Activated T-cell treated with anti-CD3 and anti-CD28 coated beads for 24 hours (primary cell): ENCODE measurements at places on chromosomes 5 and 9.

DNA sequence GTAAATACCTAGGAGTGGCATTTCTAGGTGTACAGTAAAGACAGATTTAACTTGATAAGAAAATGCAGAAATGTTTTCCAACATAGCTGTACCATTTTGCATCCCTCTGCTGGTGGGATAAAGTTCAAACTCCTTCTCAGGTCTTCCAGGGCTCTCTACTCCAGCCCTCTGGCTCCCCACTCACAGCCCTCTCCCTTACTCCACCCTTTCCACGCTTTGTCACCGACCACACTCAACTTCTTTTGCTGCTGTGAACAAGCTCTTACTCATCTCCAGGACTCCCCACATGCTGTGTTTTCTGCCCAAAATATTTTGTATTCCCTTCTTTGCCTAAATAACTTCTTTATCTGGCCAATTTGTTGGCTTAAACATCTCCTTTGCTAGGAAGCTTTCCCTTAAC, 90.6 kb upstream of the OSMR start:
- no peak for DNase-seq

DNA sequence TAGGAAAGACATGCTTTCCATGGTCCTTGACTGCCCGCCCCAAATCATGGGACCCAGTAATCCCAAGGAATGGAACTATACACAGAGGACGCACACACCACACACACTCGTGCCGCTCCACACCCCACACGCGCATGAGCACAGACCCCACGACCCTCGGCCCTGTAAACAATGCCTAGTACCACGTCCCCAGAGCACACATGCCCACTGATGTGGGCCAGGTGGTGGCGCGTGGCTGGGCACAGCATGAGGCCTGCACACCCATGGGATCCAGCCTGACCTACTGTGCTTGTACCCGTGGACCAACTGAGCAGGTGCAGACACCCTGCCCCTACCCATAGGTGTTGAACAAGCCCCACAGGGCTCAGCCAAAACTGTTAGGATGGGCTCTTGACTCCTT, 739 bp downstream of the DBH start:
- DNase-seq, result no peak

GRCh38 chr5:50863534-50864170, 197.2 kb downstream of the PARP8 start:
- DNase-seq, result no peak

GRCh38 chr5:149654231-149654630, 72.9 kb downstream of the ARHGEF37 start:
- no peak for DNase-seq

DNA sequence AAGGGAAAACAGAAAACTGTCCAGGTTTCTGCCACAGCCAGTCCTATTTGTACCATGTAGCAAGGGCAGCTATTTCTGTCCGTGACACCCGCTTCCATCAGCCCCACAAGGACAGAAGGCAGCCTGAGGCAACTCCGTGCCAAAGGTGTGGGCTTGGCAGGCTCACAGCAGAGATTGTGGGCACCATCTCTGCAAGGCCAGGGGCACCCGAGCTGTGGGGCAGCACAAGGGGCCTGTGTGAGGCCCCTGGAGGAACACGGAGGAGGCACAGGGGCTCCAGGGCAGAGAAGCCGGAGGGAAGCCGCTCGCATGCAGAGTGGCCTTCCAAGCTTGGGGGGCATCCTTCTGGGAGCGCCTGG, 43.5 kb downstream of the COL23A1 start:
- no peak for DNase-seq

- DNase-seq, result no peak
Observed at GRCh38 chr9:125405938-125406809, 144.5 kb downstream of the GAPVD1 start.

DNA sequence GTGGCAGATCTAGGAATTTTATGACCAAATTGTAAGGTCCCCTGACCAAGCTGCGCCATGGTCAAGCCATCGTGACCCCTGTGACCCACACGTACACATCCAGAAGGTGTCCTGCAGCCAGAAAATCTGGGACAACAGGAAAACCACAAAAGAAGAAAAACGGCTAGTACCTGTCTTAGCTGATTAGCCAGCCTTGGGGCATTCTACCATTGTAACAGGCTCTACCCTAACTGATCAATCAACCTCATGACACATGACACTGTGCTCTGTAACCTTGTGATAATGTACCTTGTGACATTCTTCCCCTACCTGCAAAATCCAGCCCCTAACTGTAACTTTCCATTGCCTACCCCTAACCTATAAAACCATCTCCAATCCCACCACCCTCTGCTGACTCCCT, 43.6 kb downstream of the SPTLC1 start:
- no peak for DNase-seq

DNA sequence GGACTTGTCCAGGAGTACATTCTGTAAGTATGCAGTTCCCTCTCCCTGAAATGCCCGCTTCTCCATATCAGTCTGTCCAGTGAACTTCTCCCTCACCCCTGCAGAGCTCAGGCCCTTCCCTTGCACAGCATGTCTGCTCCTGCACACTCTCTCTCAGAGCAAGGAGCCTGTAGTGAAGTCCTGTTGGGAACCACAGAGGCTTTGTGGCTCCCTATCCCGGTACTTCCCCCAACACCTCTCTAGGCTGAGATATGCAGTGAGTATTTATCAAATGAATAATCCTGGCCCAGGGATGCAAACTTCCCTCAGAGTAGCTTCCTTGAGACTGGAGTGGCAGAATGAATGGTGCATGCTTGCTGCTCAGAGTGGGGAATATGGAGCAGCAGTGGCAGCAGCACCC, 48.8 kb downstream of the POC5 start:
- DNase-seq, result no peak

DNA sequence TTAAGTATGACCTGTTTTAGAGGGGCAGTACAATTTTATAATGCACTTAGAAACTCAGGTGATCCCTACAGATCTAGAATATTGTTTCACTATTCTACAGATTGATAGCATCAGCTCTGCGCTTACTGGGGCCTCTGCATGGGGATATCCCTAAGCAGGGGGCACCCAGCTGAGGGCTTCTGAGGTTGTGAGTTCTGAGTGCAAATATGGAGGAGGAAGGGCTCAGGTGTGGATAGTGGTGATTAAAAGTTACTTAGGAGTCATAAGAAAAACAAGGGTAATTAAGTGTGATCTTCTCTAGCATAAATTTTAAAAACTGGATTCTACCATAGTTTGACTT, 274.4 kb downstream of the EFNA5 start:
- no peak for DNase-seq

- DNase-seq, result no peak
Observed at GRCh38 chr9:73011956-73012355, 59.1 kb upstream of the ALDH1A1 start.

GRCh38 chr5:147822686-147823491, 8.6 kb downstream of the SPINK1 start:
- DNase-seq, result peak; percentile 10

- no peak for DNase-seq
Observed at GRCh38 chr5:113495422-113495841, 7.2 kb upstream of the MCC start.

GRCh38 chr5:132087176-132087575, 13.6 kb downstream of the CSF2 start:
- DNase-seq, result no peak

- DNase-seq, result no peak
Observed at GRCh38 chr9:78881295-78881694, 584.4 kb downstream of the PSAT1 start.

GRCh38 chr5:82719368-82719767, 357.8 kb downstream of the TMEM167A start:
- DNase-seq, result no peak

- no peak for DNase-seq
Observed at GRCh38 chr5:39608024-39608423, 183.2 kb upstream of the DAB2 start.

GRCh38 chr9:14907696-14908095, 2.5 kb downstream of the FREM1 start:
- DNase-seq, result no peak

- DNase-seq, result no peak
Observed at GRCh38 chr5:9094582-9094981, 451.3 kb downstream of the SEMA5A start.

- no peak for DNase-seq
Observed at GRCh38 chr5:113776832-113777525, 263.5 kb downstream of the YTHDC2 start.

DNA sequence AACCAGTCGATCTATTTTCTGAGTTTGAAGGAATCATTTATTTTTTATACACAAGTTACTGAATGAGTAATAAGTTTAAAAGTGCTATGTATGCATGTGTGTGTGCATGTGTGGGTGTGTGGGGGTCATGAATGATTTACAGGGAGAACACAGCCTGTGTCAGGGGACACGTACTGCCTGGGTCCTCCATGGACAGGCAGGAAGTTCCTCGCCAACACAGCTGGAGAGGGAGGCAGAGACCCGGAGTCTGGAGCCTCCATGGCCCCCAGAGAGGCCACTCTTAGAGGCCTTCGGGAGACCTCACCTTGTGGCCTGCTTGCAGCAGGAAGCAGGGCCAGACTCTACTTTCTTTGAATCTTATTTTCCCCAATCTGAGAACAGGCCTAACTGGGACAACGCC, 144.7 kb downstream of the GABBR2 start:
- DNase-seq, result no peak

- no peak for DNase-seq
Observed at GRCh38 chr5:149680810-149681221, 49.3 kb upstream of the PPARGC1B start.

DNA sequence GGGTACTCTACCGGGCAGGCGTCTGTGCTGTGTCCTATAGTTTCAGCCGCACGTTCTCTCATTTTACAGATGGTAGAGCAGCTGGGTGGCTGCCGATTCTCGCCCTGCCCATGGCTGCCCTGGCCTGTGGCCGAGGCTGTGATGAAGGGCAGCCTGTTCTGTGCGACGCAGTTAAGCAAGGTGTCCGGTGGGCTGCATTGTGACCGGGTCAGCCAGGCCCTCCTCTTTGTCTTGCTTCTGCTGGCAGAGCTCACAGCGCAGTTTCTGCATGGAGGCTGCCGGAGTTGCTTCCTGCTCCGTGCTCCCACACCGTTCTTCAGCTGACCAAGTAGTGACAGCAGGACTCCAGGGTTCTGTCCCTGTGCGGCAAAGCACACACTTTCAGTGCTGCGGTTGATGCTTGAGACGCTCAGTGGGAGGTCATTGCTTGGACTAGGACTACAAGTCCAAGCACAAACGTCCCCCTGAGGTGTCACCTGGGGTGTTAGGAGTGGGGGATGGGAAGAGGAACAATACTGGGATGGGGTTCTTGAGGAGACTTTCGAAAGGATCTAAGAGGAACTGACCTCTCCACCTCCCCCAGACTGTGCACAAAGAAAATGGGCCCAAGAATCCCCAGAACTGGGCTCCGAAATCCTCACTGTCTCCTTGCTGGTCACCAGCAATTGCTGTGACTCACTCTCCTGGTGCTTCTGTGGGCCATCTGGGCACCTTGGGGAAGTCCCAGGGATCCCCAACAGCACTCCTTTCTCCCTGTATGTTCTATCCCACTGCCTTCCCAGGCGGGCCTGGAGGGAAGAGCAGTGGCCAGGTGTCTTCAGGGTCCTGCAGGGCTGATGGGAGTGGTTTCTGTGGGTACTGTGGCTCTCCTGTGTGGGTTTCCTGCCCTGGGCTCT, 58.2 kb downstream of the GADD45G start:
- DNase-seq, result no peak

- DNase-seq, result no peak
Observed at GRCh38 chr9:123104807-123105206, 71.3 kb downstream of the GPR21 start.

DNA sequence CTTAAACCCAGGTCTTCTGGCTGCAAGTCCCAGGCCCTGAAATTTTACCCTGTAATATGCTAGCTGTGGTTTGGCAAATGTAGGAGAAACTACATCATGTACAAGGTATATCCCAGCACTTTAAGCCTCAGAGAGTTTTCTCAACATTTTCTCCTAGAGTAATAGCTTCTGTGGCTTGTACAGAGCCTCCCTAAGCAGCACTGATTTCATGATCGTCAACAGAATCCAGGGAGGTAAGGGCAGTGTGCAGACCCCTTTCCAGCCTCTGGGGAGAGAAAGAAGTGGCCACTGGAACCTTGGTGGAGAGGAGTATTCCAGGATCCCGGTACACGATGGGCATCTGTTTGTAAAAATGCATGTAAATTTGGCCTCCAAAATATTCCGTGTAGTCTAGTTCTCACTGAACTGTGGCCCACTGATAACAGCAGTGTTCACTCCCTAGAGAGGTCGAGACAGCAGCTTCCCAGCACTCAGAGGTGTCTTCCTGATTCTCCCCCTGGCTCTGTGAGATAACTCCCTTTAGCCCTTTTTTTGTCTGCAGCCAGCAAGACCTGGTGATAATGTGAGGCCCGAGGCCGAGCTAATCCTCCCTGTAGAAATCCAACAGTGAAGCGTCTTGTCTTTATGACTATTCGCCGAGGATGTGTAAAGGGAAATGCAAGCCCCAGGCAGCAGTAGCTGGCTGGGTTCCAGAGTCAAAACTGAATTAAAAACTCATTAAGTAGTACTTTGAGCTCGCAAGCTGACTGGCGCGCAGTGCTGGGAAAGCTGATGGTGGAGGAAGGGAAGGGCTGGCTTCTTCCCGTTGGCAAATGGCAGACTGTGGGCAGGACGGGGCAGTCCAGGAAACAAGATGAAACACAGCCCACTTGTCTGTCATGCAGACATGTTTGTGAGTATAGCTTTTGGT, 59.0 kb downstream of the MAP1B start:
- DNase-seq, result no peak

DNA sequence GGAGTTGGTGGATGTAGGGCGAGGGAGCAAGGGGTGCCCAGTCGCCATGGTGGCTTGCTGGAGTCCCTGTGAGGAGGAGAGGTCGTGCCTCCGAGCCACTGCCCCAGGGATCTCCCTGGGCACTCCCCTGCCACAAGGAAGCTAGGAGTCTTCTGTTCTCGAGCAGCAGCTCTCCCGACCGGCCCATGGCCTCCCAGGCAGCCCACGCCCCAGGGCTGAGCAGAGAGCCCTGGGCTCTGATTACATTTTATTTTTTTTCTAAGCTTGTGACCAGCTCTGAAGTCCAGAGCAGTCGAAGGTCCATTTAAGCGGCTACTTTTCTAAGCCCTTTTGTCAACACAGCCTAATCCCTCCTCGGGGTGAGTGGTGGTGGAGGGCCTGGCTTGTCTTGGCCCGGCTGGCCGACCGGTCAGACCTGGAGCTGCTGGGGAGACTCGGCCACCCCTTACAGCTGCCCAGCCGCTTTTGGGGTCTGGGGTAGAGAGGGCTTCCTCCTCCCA, 2.1 kb downstream of the RXRA start:
- no peak for DNase-seq
